ENCODE measurements at places on chromosomes 3 and 15.

DNA sequence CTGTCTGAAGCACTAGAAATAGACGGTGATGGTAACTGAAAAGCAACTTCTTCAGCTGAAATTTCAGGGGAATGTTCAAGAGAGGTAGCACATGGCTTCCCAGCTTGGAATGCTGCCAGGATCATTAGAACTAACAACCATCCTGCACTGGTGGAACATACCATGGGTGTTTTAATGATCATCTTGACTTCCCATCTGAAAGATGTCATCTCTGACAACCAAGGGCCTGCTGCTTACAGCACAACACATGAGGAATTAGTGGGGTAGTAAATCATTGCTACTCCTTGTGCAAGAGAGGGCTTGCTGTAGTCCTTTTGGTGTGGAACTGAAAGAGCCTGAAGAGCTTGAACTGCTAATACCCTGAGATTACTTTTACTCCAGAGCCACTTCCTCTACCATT, 853.7 kb downstream of the MCTP2 start:
- DNase-seq, result no peak

DNA sequence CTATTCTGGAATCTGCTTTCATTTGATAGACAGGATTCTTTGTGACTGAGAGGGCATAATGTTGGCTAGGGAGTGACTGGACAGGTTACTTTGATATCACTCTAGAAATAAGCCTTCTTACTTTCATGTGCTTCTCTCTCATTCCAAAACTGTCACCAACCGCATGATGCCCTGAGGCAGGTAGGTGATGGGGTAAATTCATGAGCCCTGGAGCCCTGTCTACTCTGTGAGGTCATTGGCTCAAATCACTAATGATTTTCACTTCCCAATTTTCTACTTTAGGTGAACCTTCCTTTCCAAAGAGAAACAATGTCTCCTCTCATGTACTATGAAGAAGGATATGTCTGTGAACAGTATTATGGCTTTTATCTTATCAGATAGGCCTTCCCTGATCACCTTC, 596.7 kb downstream of the TUSC7 start:
- no peak for DNase-seq

DNA sequence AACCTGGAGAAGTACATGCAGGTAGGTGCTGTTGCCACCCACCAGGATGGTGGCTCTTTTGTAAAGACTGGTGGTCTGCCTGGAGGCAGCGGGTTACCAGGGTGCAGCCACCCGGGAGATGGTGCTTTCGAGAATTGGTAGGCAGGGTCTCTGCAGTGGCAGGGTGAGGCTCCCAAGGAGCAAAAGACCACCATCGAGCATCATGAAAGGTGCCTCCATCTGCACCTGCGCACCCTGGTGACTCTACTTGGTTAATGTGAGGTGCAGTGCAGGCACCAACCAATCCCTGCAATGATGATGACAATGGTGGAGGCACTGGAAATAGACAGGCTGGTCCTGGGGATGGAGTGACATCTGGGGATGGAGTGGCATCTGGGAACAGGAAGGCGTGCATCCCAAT, 236.7 kb downstream of the ADAMTS17 start:
- no peak for DNase-seq

DNA sequence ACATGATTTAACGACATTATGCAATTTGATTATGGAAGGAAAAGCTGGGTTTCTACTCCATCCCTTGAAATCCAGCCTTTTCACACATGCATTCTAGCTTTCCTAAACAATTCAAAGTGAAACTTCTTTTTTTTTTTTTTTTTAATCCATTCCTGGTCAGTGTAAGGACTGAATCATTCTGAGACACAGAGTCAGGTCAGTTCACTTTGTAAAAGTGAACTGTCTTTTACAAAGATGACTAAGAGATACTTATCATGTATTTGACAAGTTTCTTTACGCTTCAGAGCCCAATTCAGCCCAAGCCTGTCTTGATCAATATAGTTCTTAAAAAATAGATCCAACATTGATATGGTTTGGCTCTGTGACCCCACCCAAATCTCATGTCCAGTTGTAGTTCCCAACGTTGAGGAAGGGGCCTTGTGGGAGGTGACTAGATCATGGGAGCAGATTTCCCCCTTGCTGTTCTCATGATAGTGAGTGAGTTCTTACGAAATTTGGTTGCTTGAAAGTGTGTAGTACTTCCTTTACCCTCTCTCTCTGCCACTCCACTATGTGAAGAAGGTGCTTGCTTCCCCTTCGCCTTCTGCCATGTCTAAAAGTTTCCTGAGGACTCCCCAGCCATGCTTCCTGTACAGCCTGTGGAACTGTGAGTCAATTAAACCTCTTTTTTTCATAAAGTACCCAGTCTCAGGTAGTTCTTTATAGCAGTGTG, 345.6 kb upstream of the THBS1 start:
- DNase-seq, result no peak

GRCh38 chr15:72934921-72935320, 117.3 kb upstream of the NEO1 start:
- DNase-seq, result no peak

DNA sequence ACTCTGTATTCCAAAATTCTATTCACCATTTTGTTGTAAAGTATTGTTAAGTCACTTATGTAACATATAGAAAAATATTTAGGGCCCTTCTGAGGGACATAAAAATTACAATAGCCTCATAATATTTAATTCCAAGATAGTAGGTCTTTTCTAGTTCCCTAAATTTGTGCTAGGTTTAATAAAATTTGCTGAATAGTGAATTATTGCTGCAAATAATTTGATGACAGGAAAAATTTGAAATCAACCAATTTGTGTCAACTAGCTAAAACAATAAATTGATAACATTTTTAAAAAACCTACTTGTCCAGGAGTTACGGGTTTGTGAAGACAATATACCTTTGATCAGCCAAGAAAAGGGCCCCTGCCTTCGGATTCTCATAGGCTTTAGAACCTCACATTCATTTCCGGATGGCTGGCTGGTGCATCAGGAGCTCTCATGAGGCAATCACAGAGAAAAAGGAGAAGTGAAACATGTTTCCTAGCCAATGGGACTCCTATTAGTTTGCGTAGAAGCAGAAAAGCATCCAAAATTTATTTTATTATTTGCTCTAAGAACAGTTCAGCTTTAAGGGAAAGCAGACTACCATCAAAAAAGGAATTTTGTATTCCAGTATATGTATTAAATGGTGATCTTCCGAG, 177.2 kb downstream of the LRRC3B start:
- DNase-seq, result no peak

DNA sequence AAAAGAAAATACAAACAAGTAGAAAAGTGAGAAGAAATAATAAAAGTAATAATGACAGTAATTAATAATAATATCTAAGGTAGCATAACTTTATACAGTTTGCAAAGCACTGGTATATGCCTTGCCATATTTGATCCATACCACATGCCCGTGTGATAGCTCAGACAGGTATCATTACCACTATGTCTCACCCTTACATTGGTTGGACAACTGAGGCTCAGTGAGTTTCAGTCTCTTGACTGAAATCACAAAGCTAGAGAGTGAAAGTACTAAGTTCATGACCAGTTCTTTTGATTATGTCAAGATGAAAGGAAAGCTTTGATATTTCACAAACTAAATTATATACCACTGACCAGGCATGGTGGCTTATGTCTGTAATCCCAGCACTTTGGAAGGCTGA, 408.9 kb downstream of the GAP43 start:
- DNase-seq, result no peak

DNA sequence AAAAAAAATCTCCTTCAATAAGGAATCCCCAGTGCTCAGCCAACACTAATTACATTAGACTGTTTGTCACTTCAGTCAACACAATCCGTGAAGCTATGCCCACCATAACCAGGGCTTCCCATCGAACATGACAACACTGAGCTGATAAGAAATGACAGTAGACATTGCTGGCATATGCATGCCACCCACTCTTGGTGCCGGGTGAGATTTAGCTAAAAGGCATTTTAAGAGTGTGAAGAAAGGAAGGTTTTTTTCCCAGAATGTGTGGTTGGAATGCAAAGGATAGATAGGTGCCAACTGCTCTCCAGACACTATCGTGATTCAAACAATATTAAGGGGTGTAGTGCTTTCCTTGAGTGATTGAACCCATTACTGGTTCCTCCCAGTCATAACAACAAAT, 344.0 kb upstream of the LMCD1 start:
- DNase-seq, result no peak

DNA sequence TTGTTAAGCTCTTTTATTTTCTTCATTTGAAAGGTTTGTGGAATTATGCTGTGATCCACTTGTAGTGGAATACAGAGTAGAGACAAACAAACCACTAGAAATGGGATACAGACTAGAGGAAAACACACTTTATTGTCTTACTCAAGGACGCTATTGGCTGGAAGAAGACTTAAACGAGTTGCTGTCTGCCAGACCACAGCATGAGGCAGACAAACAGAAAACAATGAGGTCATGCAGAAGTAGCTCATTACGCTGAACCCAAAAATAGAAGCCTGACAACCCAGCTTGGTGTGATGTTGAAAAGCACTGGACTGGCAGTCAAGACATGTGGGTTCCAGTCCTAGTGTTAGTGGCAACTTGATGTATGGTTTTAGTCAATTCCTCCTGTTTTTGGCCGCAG, 62.4 kb upstream of the P3H2 start:
- DNase-seq, result peak; percentile 87

DNA sequence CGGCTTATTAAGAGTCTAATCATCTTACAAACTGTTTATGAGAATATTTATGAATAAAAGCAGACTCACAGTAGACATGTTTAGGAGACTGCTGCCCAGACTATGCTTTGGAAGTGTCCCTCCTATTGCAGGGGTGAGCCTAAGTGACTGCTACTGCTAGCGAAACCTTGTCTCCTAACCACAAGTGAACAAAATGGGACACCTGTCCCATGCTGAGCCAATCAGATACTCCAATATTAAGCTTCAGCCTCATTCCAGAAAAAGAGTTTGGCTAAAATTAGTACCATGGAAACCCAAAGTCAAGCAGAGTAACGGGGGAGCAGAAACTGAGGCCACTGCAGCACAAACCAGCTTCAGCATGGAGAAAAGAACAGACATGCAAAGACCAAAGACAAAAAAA, 4.6 kb downstream of the DENND6A start:
- no peak for DNase-seq

DNA sequence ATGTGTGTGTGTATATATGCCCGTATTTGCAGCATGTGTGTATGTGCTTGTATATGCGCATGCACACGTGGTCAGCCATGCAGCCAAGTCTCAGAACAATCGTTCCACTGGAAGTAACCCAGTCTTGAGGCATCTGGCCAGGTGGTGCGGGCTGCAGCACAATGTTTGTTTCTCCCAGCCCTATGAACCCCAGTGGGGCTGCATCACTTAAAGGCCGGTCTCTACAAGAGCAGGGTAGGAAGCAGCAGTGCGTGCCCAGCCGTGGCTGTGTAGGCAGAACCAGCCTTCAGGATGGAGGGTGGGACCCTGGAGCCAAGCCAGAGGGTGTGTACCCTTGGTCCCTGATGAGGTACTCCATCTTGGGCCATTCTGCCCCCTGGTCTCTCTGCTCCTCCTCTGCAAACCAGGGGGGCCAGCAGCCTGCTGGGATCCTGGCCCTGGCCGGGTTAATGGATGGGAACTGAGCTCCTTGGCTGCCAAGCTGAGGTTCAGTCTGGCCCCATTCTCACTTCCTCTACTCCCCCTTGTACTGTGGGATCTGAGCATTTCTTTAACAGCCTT, 11.8 kb downstream of the KLF13 start:
- no peak for DNase-seq

DNA sequence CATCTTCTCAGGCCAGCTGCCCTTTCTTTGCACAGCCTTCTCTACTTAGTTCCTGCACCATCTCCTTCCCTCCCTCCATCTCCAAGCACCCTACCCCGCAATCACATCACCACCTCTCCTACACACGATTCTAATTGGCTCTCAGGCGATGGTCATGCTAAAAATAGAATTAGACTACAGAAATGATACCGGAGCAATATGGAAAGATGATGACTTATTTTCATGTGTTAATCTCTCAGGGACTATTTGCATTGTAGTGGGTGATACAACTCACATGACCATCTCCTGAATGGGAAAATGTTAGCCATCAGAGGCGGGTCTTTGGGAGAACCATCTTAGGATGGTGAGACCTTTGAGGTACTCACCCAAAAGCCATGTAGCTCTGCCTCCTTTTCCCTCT, 54.7 kb upstream of the PPARG start:
- no peak for DNase-seq

DNA sequence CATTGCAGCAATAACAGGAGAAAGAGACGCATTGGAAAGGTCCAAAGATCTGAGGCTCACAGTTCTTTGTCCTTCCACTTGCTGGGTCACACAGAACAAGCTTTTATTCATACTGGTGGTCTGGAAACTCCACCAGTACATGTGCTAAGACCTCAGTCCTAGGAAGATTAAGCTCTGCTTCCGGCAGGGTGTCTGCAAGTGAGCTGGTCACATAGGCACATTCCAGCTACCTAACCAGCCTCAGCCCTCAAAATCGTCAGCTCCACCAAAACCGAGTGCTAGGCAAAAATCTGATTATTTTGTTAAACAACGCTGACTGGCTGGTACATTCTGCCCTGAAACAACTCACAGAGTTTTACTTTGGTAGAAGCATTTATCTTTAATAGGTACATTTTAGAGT, 2.2 kb downstream of the ZBED2 start:
- DNase-seq, result no peak
